ENCODE measurements at places on chromosomes 1 and 21. TPM values are rescaled to one million over a fixed set of nuclear protein-coding genes. Genes with fewer than 3 reads are reported as not detected.

- no peaks in the 10 kb centered on the region for H3K4me1 ChIP-seq
- H3K36me3 ChIP-seq: no peaks in the 10 kb centered on the region
- no peak overlapping the region for H3K27ac ChIP-seq
- no peaks in the 10 kb centered on the region for H3K27me3 ChIP-seq
Measured at GRCh38 chr1:2840036-2840809, 38.7 kb upstream of the TTC34 start.

ARHGAP30 gene
- 2.6 TPM for total RNA-seq

TMEM52 gene
- total RNA-seq: not detected

DNA sequence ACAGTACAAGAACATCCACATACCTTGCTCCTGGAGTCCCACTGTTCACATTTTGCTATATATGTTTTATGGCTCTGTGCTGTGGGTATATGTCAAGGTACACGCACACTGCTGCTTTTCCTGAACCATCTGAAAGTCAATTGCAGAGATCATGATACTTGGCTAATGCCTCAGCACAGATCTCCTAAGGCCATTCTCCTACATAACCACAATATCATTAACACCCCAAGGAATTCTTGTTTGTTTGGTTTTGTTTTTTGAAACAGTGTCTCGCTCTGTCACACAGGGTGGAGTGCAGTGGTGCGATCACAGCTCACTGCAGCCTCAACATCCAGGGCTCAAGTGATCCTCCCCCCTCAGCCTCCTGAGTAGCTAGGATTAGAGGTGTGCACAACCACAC lies 16.0 kb downstream of the CTNNBIP1 start:
- H3K27ac ChIP-seq: no peak overlapping the region
- H3K4me3 ChIP-seq: no peak overlapping the region
- no peaks in the 10 kb centered on the region for H3K27me3 ChIP-seq
- peaks cover 5% of the 10 kb centered on the region for H3K4me1 ChIP-seq
- H3K36me3 ChIP-seq: no peaks in the 10 kb centered on the region
- no peak for DNase-seq

DNA sequence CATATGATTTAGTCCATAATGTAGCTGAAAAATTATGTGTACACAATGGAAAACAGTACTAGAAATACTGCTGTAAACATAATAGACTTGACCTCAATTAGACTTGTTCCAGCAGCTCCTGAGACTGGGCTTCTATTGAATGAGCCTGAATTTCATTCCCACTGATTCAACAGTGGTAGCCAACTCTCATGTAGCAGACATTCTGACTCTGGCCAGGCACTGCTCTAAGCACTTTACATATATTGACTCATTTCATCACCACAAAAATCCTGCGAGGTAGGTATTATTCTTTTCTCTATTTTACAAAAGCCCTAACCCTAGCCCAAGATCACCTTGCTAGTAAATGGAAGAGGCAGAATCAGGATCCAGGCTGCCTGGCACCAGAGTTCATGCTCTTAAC lies 12.8 kb upstream of the CTSS start:
- no peaks in the 10 kb centered on the region for H3K27me3 ChIP-seq
- no peaks in the 10 kb centered on the region for H3K36me3 ChIP-seq
- no peaks in the 10 kb centered on the region for H3K4me1 ChIP-seq

- no peak for DNase-seq
- H3K4me1 ChIP-seq: peaks cover 5% of the 10 kb centered on the region
- H3K36me3 ChIP-seq: no peaks in the 10 kb centered on the region
- no peak overlapping the region for H3K27ac ChIP-seq
Measured at GRCh38 chr1:204630132-204630905, 55.2 kb downstream of the LRRN2 start.

DNA sequence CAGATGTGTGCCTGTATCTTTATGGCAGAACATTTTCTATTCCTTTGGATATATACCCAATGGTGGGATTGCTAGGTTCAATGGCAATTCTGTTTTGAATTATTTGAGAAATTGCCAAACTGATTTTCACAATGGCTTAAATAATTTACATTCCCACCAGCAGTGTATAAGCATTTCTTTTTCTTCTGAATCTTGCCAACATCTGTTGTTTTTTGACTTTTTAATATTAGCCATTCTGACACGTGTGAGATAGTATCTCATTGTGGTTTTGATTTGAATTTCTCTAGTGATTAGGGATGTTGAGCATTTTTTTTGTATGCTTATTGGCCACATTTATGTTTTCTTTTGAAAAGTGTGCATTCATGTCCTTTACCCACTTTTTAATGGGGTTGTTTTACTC lies 864.3 kb upstream of the ADAMTS5 start:
- DNase-seq: no peak
- H3K27ac ChIP-seq: no peak overlapping the region
- no peaks in the 10 kb centered on the region for H3K4me1 ChIP-seq
- no peaks in the 10 kb centered on the region for H3K36me3 ChIP-seq
- no peaks in the 10 kb centered on the region for H3K27me3 ChIP-seq
- H3K4me3 ChIP-seq: no peak overlapping the region

GRCh38 chr1:212699625-212700222 lies at the start of gene BATF3:
Gene BATF3 (minus strand): TSS chr1:212699840. CDS start chr1:212699762, 78 bp downstream.
- no peaks in the 10 kb centered on the region for H3K36me3 ChIP-seq
- peak within 1 kb of the TSS; percentile 63 for H3K4me3 ChIP-seq
- H3K27ac ChIP-seq: peak within 1 kb of the TSS; percentile 64
- peak; percentile 43 for DNase-seq
- H3K4me1 ChIP-seq: peaks cover 7% of the 10 kb centered on the region

GRCh38 chr1:186286615-186287315 lies 88.3 kb downstream of the TPR start:
- H3K4me3 ChIP-seq: no peak overlapping the region
- no peak for DNase-seq
- H3K36me3 ChIP-seq: no peaks in the 10 kb centered on the region

SLC44A3 gene
- 1.3 TPM for total RNA-seq

- H3K4me1 ChIP-seq: no peaks in the 10 kb centered on the region
- no peaks in the 10 kb centered on the region for H3K27me3 ChIP-seq
- no peaks in the 10 kb centered on the region for H3K36me3 ChIP-seq
- no peak overlapping the region for H3K27ac ChIP-seq
- DNase-seq: peak; percentile 46
Measured at GRCh38 chr1:53278298-53278725, 40.0 kb upstream of the MAGOH start.

DNA sequence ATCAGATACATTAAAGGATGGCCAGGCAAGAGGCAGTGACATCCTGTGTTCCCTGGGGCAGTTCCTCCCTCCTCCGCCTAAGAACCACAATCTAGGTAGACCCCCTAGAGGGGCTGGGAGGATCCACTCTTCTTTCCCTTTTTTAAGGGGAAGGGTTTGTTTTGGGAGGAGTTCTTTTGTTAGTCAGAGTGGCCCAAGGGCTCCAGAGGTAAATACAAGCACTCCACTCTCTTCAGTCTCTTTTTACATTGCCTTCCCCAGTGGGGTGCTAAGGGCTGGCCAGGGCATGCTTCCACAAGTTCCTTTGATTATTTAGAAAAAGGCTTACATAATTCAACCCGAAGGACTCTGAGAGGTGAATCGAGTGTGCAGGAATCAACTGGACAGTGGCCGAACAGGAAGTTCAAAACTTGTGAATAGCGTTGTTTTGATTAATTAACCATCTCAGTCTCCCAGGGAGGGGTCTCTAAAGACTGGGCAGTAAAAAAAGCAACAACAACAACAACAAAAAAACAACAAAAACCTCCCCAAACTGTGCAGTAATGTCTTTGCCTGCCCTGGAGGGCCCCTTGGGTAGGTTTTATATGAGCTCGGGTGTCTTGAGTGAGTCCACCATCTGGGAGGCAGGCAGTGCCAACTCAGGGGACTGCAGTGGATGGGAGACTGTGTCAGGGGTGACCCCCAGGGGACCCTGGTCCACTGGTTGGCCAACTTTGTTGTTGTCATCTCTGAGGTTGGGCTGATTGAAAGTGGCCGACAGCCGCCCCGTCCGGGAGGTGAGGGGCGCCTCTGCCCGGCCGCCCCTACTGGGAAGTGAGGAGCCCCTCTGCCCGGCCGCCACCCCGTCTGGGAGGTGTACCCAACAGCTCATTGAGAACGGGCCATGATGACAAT lies 33.2 kb upstream of the ENO1 start:
- no peak overlapping the region for H3K4me3 ChIP-seq
- no peaks in the 10 kb centered on the region for H3K27me3 ChIP-seq
- H3K4me1 ChIP-seq: no peaks in the 10 kb centered on the region
- DNase-seq: no peak

DNA sequence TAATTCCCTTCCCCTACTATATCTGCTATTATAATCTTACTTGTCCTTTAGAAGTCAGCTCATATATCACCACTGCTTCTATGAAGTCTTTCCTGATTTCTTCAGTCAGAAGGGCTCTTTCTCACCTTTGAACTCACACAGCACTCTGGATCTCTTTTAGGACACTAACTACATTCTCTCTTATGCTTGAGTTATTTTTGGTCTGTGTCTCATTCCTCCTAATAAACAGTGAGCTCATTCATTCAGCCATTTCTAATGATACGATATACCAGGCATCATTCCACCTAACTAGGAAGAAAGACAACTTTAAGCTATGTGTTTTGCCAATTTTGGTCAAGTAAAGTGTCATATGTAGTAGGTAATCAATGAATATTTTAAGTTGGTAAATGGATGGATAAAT lies 1.2 kb upstream of the STYXL2 start:
- no peak overlapping the region for H3K4me3 ChIP-seq
- no peaks in the 10 kb centered on the region for H3K27me3 ChIP-seq
- no peak overlapping the region for H3K27ac ChIP-seq
- no peaks in the 10 kb centered on the region for H3K4me1 ChIP-seq
- no peaks in the 10 kb centered on the region for H3K36me3 ChIP-seq
- no peak for DNase-seq

ATP1A2 gene
- 36.8 TPM for total RNA-seq

- no peaks in the 10 kb centered on the region for H3K4me1 ChIP-seq
- peak; percentile 93 for DNase-seq
- H3K27me3 ChIP-seq: no peaks in the 10 kb centered on the region
Measured at GRCh38 chr1:165376041-165376810, 19.7 kb upstream of the LMX1A start.

REG4 gene
- not detected for total RNA-seq

DNA sequence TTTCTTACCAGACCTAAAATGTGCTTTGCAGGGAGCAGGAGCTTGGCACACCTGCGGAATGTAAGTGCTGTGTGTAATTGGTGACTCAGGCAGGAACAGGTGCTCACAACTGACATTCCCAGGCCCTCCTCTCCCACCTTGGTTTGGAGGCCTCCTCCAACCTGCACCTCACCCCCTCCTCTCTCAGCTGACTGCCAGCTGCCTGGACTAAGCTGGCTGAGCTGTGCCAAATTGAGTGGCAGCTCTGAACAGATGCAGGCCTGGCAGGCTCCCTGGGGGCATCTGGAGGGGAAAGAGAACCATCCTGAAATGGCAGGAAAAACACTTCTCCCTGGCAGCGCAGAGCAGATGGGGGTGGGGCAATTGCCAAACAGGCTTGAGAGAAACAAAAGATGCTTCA lies 91.7 kb upstream of the PGBD5 start:
- H3K27me3 ChIP-seq: no peaks in the 10 kb centered on the region
- no peaks in the 10 kb centered on the region for H3K4me1 ChIP-seq
- no peak overlapping the region for H3K27ac ChIP-seq
- H3K4me3 ChIP-seq: no peak overlapping the region
- H3K36me3 ChIP-seq: no peaks in the 10 kb centered on the region

- no peaks in the 10 kb centered on the region for H3K4me1 ChIP-seq
- DNase-seq: no peak
- H3K27ac ChIP-seq: no peak overlapping the region
Measured at GRCh38 chr1:64608005-64608650, 136.7 kb upstream of the RAVER2 start.

GBP7 gene
- not detected for total RNA-seq

OPRD1 gene
- not detected for total RNA-seq

DNA sequence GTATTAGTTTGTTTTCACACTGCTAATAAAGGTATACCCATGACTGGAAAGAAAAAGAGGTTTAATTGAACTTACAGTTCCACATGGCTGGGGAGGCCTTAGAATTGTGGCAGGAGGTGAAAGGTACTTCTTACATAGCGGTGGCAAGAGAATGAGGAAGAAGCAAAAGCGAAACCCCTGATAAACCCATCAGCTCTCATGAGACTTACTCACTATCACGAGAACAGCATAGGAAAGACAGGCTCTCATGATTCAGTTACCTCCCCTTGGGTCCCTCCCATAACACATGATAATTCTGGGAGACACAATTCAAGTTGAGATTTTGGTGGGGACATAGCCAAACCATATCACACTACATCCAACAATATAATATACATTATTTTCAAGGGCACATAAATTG lies 145.7 kb upstream of the BARHL2 start:
- DNase-seq: no peak
- no peaks in the 10 kb centered on the region for H3K27me3 ChIP-seq
- H3K36me3 ChIP-seq: no peaks in the 10 kb centered on the region
- no peaks in the 10 kb centered on the region for H3K4me1 ChIP-seq
- no peak overlapping the region for H3K27ac ChIP-seq
- H3K4me3 ChIP-seq: no peak overlapping the region
